ENCODE measurements at places on chromosomes 5 and 9.

DNA sequence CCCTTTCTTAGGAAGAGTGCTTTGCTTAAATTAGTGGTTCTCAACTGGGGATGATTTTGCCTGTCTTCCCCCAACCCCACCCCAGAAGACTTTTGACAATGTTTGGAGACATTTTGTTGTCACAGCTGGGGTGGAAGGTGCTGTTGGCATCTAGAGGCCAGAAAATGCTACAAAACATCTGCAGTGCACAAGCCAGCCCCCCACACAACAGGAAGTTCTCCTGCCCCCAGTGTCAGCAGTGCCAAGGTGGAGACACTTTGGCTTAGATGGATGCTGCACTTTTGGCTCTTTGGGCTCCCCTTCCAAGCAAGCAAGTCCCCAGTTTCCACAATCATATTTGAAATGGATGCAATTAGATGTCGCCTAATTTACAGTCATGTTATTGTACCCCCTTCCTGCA is 2.7 kb downstream of the HEMGN start:
- DNase-seq, result no peak

DNA sequence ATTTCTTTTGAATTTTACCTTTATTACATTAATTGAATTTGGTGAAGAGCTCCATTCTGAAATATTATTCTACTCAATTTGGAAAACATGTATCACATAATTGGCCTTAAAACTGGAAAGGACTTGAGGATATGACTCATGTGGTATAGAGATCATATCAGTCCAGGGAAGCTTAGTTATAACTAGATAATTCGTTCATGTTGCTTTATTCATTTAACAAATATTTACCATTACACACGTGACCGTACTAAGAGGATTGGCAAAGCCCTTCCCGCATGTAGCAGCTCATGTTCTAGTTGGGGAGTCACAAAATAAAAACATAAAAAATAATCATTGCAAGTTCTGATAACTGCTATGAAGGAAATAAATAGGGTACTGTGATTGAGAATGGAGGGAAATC is 1816.5 kb downstream of the MAT2B start:
- no peak for DNase-seq

GRCh38 chr5:145951071-145951470 is 14.7 kb downstream of the SH3RF2 start:
- DNase-seq, result no peak

DNA sequence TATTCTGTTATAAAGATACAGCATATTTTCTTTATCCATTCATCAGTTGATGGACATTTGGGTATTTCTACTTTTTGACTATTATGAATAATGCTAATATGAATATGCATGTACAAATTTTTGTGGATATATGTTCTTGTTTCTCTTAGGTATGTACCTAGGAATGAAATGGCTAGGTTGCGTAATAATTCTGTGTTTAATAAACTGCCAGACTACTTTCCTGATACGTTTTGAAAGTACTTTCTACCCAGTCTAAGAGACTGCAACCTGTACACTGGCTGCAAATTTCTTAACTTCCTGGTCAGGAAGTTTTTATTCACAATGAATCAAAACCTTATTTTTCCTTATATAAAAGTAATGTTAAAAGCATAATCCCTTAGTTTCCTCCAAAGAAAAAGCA is 93.9 kb upstream of the STARD4 start:
- DNase-seq, result no peak

- no peak for DNase-seq
Observed at GRCh38 chr5:54825005-54825404, 160.4 kb downstream of the ESM1 start.

GRCh38 chr5:78660401-78660800 is 11.8 kb upstream of the LHFPL2 start:
- DNase-seq, result no peak

DNA sequence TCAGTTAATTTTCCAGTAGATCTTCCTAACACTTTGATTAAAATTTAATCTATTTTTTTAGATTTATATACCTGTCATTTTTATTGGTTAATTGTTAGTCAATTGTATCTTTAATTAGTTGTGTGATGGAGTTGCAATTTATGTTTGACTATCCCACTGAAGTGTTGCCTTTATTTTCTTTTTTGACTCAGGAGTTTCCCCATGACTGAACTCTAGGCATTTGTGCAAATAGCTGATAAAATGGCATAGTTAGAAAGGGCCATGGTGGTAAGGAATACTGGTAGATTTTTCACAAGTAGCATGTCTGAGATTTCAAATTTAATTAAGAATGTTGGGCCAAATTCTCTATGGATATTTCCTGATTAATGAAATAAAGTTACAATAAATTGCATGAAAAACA is 273.1 kb upstream of the DAB2 start:
- DNase-seq, result no peak

GRCh38 chr9:80485420-80486250 is 913.9 kb downstream of the TLE4 start:
- DNase-seq, result no peak

DNA sequence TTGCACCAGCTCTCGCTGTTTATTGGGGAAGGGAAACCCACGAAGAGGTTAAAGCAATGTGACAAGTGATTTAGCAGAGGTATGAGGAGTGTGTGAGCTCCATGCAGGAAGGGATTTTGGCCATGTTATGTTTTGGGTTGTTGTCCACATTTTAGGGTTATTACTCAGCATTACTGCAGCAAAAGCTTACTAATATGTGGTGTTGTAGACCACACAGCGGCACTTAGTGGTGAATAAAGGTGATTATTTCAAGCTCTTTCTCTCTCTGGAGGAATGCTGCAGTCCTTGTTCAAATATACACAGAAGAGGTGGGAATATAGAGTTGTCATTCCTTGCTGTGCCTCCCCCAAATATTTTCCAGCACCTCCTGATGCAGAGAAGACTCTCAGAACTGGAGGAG is 29.7 kb upstream of the AKNA start:
- DNase-seq, result no peak

- no peak for DNase-seq
Observed at GRCh38 chr5:95283022-95283615, 1.8 kb downstream of the MCTP1 start.

DNA sequence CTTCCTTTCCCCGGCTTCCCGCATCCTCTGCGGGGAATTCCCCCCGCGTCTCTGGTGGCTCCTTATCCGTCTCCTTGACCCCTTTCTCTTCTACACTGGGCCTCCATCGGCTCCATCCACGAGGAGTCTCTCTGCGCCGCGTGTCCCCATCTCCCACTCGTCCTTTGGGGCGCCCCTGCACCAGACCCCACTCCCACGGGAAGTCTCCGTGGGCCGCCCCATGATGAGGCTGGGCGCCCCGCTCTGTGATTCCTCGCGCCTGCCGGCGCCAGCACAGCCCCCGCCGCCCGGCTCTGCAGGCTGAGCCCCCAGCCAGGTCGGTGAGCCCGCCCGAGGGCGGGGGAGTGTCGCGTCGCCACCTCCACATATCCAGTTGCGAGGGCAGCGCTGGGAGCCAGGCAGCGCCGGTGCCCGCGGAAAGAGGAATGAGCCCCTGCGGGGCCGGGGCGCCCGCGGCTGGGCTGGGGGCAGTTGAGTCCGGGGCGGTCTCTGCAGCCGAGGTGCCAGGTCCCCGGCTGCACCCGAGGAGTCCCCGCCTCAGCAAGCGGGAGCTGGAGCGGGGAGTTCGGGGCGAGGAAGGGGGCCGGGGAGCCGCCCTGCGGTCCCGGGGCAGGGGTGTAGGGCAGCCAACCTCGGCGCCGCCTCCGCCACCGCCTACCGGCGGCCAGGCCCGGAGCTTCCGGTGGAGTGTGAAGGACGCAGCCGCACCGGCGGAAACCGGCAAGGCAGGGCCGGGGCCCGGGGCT is 2.1 kb upstream of the TRAF1 start:
- DNase-seq, result peak; percentile 43

GRCh38 chr5:83343299-83343698 is 128.2 kb upstream of the VCAN start:
- no peak for DNase-seq

DNA sequence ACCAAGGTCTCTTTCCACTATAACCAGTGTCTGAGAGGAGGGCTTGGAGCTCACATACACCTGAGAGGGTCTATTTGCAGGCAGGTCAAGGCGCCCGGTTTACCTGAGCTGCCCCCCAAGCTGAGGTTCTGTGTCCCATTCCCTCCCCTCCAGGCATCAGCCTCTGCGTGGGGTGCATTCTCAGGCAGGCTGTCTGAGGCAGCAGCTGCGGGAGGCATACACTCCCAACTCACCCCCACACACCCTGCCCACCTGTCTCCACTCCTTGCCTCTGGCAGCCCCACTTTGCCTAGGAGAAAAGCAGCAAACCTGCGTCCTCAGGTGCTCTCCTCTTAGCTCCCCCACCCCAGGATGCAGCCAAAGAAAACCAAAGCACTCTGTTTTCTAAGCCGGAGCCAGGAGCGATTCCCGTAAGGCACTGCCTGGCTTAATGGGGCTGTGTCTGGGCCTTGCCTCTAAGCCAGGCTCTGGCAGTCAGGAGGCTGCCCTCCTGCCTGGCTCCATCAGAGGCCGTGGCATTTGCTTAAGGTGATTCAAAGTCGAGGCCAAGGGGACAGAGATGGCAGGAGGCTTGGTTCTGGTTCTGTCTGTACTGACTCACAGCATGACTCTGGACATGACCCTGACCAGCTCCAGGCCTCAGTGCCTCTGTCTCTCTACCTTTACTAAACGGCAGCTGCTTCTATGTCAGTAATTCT is 139.2 kb upstream of the TRIM32 start:
- DNase-seq, result no peak

GRCh38 chr5:159907689-159908590 is 8.3 kb upstream of the ADRA1B start:
- DNase-seq, result no peak

DNA sequence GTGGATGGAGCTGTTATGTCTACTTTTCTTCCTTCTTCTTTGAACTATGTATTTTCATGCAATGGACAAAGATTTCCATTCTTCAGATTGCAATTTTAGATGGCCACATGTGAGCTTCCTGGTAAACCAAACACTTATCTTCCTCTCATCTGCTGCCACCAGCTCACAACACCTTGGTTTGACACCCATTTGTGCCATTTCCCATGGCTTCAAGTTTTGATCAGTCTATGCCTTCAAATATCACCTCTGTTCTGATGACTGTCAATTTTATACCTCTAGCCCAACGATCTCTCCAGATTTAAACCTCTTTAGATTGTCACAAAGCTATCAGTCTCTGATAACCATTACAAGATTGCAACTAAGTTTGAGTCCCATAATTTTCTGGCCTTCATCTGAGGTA is 147.2 kb downstream of the TMEM38B start:
- no peak for DNase-seq

DNA sequence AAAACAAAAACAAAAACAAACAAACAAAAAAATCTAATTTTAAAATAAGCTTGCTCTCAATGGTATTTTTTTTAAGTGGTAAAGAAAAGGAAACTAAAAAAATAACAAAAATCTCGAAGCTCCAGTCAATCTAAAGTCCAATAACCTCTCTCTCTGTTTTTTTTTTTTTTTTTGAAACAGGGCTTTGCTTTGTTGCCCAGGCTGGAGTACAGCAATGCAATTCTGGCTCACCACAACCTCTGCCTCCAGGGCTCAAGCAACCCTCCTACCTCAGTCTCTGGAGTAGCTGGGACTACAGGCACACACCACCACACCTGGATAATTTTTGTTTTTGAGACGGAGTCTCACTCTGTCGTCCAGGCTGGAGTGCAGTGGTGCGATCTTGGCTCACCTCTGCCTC is 25.9 kb upstream of the GLDC start:
- no peak for DNase-seq

Measured in activated CD4-positive, CD25-positive, alpha-beta regulatory T cell (primary cell).